ENCODE measurements at places on chromosomes 12 and 14. TPM values are rescaled to one million over a fixed set of nuclear protein-coding genes. Genes with fewer than 3 reads are reported as not detected.

Gene GYS2
- total RNA-seq: not detected

Gene SPX
- 0.25 TPM for total RNA-seq

Gene SMIM41
- 0.13 TPM for total RNA-seq

Gene TMEM106C
- total RNA-seq: 112 TPM

Gene SSPN
- total RNA-seq: 16.2 TPM

Gene ACOT4
- 0.53 TPM for total RNA-seq

Gene ARPC3
- 243 TPM for total RNA-seq

Gene KLRK1
- not detected for total RNA-seq

Gene FOS
- 4.5 TPM for total RNA-seq
